HEK293T (cell line): ENCODE measurements at places on chromosomes 13 and 19.

DNA sequence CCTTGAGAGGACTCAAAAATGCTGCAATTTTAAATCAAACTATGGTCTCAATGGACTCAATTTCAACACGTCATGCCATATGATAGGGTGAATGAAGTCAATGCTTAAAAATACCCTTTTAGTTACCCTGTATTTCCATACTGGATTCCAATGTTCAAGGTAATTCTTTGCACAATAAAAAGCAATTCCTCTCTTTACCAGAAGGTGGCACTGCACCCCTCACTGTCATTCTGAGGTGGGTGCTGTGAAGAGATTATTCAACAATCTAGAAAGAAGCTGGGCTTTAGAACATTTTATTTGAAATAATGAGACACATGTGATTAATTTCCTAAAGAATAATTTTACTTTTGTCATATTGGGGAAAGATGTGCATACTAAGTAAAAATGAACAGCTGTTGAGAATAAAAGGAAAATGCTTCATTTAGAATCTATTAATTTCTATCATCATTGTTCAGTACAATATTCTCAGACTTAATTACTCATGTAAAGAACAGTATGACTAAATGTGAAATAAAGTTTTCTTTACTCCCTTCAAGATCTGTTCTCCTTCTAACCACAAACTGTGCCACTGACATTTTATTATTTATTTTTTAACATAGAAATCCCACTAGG lies 789.1 kb downstream of the GPC5 start:
- DNase-seq = peak; percentile 73

GRCh38 chr13:60431108-60431700 lies 34.2 kb downstream of the TDRD3 start:
- peak; percentile 21 for DNase-seq

GRCh38 chr13:76672420-76672819 lies 213.8 kb downstream of the KCTD12 start:
- no peak for DNase-seq

- DNase-seq = no peak
These were observed 2.6 kb downstream of the EPN1 start for GRCh38 chr19:55677572-55678028.

- no peak for DNase-seq
These were observed 18.3 kb upstream of the TEX29 start for GRCh38 chr13:111302045-111302726.

- peak; percentile 92 for DNase-seq
These were observed 49.9 kb downstream of the AP1M1 start for GRCh38 chr19:16247353-16248182.

DNA sequence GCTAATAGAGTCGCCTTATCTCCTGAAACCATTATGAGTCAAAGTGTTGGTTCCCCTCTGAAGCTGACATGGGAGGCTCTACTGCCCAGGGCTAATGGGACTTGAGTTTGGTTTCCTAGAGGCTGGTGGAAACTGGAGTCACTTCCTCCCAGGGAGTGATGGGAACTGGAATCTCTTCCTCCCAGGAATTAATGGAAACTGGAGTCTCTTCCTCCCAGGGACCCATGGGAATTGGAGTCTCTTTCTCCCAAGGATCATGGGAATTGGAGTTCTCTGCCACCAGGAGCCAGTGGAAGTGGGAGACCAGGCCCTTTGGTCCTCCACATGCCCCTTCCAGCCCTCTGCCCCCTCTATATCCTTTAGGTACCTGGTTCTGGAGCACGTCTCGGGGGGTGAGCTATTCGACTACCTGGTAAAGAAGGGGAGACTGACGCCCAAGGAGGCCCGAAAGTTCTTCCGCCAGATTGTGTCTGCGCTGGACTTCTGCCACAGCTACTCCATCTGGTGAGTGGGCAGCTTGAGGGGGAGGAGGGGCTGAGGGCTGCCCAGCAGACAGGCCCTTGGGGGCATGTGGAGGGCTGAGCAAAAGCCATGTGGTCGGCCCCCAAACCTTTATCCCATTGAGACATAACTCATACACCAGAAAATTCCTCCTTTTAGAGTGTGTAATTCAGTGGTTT lies 5.5 kb downstream of the BRSK1 start:
- DNase-seq = peak; percentile 27

- DNase-seq = no peak
These were observed 25.6 kb upstream of the GARRE1 start for GRCh38 chr19:34228762-34229161.

DNA sequence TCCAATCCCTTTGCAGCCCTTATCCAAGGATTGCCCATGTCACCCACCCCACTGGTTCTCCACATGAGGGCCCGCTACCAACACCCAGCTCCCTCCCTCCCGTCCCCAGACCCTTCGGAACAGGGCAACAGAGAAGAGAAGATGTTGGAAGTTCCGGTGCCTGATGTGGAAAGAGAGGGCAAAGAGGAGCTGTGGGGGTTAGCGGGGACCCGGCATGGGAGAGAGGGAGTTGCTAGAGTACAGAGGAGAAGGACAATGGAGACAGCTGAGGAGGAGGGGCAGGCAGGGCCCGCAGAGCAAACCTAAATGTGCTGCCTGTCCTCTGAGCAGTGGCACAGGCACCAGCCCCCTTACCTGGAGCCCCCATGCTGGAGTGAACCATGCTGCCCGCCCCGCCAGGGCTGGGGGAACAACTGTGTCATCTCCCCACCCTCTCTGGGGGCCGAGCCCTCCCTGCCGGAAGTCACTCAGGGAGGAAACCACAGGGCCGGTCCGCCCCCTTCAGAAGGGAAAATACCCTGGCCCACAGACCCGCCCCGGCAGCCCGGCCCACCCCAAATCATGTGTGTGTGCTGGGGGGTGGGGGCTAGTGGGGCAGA lies at the start of gene POU2F2:
TSS of gene POU2F2 (minus strand) at position 417 of the 599 bp plus-strand sequence. CDS start at position 382, 35 bp downstream.
- DNase-seq = no peak

GRCh38 chr19:40630571-40631160 lies 29.5 kb downstream of the LTBP4 start:
- DNase-seq = no peak

GRCh38 chr13:110067355-110068175 lies 239.4 kb downstream of the COL4A1 start:
- DNase-seq = no peak

- peak; percentile 92 for DNase-seq
These were observed 7.7 kb downstream of the NDUFB7 start for GRCh38 chr19:14563989-14564651.

DNA sequence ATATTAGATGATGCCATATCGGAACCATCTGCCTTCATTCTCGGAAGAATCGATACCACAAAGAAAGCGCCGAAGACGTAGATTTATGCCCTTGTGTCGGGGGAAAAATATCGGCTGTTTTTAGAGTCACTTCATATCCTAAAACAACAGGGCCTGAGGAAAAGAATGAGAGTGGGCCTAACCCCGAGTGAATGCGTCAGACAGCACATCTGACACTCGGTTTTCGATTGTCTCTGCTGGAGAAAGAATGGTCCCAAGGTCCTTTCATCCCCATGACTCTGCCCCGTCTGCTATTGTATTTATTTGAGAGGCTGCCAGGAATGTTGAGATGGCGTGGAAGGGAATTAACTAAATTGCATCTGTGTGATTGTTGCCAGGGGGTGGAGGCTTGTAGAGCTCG lies 46.1 kb downstream of the CHST8 start:
- no peak for DNase-seq

GRCh38 chr13:60229708-60230272 lies 66.1 kb upstream of the DIAPH3 start:
- DNase-seq = no peak

- DNase-seq = no peak
These were observed 15.5 kb downstream of the PTGER1 start for GRCh38 chr19:14459703-14460102.
